Psoas muscle (tissue), 8 donors: ENCODE measurements at places on chromosomes 12 and 14.

DNA sequence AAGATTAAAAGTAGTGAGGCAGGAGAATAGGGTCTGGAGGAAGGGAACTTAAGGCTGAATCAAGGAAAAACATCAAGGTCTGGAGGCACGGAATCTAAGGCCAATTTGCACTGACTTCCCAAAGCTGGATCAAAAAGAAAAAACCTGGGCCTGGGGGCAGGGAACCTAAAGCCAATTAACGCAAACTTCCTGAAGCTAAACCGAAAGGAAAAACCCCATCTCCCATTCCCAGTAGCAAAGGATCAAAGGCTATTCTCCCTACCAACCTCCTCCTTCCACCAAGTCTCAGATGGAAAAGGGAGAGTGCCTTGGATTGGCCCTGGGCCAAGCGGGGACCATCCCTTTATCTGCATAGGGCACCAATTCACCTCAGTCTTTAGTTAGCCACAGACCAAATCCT lies 384.2 kb downstream of the GRIN2B start:
- DNase-seq, result no peak

DNA sequence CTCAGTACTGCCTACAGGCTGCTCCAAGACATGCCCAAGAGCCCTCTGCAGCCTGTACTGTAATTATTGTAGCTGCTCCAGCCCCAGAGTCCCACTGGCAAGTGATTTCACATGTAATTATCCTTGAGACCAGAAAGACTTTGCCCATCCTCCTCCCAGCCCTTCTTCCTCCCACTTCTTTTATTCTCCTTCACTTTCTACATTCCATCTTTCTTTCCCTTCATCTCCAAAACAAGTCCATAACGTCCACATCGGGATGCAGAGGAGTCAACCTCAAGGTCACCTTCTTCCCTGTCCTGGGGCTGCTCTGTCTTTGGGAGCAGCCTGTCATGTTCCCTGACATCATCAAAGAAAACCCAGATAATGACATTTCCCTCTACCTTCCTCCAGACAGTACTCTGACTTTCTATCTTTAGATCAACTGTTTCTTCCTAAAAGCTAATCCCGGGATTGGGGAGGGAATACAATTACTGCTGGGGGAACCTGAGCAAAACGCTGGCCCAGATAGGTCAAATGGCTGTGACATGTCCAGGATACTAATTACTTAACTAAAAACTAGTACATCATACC lies 39.1 kb downstream of the SLC8A3 start:
- DNase-seq, result no peak

- peak; percentile 56 for DNase-seq
These were observed 809 bp downstream of the PRKD1 start for GRCh38 chr14:29926701-29927375.

DNA sequence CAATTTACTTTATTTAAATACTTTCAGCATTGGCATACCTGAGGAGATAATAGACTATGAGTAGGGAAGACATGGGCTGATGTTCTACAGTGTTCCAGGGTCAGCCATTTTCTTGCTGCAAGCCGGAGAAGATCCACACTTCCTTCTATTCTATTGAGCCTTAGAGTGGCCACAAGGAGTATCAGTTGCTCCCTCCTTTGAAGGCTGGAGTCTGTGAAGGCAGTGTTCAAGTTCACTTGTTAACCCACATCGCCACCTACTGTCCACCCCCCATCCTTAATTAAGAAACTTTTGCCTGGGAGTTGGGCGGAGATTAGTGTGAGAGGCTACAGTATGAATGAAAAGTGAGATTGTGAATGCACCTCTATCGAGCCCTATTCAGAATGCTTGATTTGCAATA lies 666.6 kb downstream of the NRXN3 start:
- peak; percentile 12 for DNase-seq

DNA sequence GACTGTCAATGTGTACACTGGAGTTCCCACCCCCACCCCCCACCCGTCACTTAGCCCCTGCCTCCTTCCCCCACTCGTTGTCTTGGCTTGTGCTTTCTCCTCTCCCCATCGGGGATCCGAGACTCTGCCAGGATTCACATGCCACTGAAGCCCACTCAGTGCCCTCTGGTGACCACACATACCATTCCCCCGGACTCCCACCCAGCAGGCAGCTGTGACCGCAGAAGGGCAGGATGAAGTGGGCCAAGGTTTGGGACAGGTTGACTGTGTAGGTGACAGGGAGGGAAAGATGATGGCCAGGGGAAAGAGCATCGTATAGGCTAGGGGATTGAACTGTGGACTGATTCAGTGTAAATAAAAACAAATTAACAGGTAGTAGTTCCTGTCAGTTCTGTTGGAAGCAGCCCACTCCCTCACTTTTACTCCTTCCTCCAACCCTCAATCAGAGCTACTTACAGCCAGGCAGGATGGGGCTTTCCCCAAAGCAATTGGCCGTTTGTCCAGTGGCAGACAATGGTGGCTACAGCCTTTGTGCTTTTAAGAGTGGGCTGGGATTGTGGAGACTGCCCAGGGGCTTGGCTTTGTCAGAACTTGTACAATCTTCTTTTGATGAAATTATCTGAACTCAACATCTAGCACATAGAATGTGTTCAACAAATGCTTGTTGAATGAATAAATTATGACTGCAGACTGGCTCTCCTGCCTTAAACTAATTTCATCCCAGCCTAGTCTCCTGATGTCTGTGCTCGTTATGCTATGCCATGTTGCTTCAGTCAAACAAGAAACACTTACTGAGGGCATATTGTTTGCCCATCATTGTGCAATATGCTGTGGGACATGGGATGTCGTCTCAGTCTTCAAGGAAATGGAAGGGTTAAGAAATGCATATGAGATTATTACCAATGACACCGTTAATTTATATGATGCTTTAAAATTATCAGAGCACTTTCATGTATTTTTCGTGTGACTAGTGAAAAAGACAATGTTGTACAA lies 30.2 kb downstream of the TTC9 start:
- DNase-seq, result no peak

DNA sequence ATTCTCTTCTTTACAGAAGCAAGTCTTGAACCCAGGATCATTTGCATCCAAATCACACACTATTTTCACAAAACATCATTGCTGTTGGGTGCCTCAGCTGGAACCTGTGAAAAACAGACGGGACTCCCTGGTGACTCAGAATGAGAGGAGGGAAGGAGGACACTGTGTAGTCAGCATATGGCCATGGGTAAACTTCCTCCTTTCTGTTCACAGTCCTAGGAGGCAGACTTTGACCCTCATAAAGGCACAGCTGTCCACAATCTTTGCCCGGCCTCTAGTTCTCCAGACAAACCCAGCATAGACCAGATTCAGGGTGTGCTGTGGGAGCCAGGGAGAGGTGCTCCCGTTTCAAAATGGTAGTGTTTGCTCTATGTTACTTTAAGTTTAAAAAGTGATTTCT lies 62.0 kb downstream of the DYRK2 start:
- no peak for DNase-seq

DNA sequence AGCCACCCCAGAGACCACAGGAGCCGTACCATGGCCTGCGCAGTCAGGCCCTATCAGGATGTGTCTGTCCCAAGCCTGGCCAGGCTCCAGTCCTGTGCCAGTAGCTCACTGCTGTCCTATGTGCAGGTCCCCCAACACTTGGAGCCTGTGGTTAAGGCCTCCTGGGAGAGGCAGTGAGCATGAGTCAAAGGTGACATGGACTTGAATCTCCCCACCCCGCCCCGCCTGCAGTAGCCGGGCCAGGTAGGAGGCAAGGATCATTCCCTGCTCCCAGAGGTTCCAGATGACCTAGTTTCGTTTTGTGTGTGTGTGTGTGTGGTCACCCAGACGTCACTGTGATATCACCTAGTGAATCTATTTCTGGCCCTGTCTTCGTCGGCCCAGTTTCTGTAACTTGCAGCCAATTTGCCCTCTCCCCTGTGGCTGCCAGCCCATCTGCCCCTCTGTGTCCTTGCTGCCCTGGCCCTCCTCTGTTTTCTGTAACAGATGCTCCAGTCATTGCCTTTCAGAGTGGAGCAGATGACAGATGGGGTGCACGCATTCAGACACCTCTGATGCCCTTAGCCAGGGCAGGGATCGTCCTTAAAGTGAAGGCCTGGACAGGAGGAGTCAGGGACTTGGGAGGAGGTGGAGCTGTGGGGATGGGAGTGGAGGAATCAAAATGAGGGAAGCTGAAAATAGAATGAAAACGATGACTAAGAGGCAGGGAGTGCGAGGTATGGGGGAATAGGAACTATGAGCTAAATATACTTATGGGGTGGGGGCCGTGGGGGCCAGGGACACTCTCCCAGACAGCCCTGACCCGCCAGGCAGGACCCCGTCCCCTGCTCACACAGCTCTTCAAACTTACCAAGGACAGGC lies 37.4 kb downstream of the SLC6A12 start:
- DNase-seq, result no peak

GRCh38 chr14:50762001-50762930 lies 68.7 kb downstream of the NIN start:
- DNase-seq, result no peak

DNA sequence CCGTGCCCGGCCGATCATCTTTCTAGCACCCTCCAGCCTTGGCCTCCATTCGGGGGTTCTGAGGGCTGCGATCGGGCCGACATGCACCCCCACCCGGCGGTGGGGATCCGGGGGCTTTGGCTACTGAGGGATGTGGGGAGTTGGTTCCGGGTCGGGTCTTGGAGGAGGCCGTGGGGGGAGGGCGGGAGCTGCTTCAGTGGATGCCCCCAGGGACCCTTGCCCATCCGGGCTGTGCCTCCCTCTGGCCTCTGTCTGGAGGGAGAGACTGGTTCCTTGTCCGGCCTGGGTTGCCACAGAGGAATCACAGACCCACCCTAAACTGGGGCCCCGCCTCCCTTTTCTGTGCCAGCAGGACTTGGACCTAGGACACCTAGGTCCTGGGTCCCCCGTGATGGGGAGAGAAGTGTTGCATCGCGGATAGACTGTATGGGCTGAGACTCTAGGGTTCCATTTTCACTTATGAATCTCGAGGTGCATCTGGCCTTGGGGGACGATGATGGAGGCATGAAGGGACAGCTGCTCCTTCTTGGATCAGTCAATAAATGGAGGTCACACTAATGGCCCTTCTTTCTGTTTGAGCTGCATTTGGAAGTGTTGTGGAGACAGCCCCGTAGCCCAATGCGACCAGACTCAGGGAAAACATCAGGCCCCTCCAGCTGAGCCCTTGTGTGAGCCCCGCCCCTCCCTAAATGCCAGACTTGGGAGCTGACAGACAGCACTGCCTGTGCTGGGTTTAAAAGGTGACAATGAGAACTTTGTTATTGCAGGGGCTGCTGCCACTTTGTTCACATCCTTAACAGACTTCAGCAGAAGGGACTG lies 577 bp downstream of the DTX3 start:
- DNase-seq, result peak; percentile 54

GRCh38 chr14:55713486-55713885 lies 133.5 kb downstream of the KTN1 start:
- no peak for DNase-seq

DNA sequence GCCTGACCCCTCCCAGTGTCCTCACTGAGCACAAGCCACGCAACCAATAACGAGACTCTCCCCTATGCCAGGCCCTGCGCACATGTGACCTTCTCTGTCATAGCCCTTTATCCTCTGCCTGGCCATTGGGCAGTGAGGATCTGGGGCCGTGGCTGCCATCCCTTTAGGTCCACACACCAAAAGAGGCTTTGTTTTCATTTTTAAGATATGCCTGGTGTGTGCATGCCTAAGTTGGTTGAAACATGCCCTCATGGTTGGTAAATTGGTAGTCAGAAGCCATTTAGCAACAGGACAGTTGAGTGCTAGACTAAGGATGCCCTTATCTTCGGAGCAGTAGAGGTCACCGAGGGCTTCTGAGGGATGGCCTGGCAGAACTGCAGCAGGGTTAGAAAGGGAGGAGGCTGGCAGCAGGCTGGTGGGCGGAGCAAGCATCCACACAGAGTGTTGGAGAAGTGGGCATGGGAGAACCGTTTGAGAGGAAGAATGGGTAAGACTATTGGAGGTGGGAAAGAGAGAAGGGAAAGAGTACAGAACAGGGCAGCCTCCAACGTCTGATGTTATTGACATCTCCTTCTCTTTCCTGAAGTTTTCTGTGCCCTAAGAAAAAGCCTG lies 75.1 kb downstream of the SLC24A4 start:
- DNase-seq, result no peak

DNA sequence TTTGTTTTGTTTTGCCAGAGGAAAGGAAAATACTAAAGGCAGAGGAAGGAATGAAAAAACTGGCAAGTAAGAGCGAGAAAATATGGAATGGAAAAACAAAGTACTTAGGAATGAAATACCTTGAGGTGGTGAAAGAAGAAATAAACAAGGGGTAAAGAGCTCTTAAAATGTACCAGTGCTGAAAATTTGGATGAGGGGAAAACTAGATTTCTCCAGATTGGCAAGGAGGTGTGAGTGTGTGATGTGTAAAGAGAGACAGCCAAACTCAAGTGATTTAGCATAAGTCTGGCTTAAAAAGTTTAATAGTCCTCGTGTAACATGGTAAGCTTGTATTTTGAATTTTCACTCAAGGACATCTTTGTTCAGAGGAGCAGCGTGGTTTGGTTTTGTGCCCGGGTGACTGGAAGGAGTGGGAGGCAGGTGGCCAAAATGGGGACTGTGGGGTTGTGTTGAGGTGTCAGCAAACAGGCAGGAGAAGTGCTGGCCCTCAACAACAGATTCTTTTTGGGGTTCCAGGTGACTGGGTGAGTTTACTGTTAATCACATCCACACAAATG lies 102.7 kb downstream of the DACT1 start:
- DNase-seq, result no peak

- no peak for DNase-seq
These were observed 64.0 kb downstream of the PIWIL1 start for GRCh38 chr12:130401703-130402102.

DNA sequence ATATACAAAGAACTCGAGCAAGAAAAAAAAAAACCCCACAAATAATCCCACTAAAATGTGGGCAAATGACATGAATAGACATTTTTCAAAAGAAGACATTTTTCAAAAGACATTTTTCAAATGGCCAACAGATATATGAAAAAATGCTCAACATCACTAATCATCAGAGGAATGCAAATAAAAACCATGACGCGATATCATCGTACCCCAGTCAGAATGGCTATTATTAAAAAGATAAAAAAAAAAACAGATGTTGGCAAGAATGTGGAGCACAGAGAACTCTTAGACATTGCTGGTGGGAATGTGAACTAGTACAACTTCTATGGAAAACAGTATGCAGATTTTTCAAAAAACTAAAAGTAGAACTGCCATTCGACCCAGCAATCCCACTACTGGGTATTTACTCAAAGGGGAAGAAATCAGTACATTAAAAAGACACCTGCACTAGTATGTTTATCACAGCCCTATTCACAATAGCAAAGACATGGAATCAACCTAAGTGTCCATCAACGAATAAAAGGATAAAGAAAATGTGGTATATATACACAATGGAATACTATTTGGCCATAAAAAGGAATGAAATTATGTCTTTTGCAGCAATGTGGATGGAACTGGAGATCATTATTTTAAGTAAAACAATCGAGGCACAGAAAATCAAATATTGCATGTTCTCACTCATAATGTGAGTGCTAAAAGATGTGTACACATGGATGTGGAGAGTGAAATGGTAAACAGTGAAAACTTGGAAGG lies 16.3 kb downstream of the ZBTB39 start:
- no peak for DNase-seq
